Left lobe of liver (tissue), 2 donors: ENCODE measurements at places on chromosomes 6 and 20. TPM values are rescaled to one million over a fixed set of nuclear protein-coding genes. Genes with fewer than 3 reads are reported as not detected.

The PRL gene
- total RNA-seq: not detected

The ZNF334 gene
- 1.9 TPM for total RNA-seq

The SMLR1 gene
- total RNA-seq: 22.2 TPM

The EPB41L1 gene
- total RNA-seq: 5.0 TPM

The C6orf15 gene
- not detected for total RNA-seq

The SH3BGRL2 gene
- total RNA-seq: 30.3 TPM

The SLC44A4 gene
- 0.86 TPM for total RNA-seq

DNA sequence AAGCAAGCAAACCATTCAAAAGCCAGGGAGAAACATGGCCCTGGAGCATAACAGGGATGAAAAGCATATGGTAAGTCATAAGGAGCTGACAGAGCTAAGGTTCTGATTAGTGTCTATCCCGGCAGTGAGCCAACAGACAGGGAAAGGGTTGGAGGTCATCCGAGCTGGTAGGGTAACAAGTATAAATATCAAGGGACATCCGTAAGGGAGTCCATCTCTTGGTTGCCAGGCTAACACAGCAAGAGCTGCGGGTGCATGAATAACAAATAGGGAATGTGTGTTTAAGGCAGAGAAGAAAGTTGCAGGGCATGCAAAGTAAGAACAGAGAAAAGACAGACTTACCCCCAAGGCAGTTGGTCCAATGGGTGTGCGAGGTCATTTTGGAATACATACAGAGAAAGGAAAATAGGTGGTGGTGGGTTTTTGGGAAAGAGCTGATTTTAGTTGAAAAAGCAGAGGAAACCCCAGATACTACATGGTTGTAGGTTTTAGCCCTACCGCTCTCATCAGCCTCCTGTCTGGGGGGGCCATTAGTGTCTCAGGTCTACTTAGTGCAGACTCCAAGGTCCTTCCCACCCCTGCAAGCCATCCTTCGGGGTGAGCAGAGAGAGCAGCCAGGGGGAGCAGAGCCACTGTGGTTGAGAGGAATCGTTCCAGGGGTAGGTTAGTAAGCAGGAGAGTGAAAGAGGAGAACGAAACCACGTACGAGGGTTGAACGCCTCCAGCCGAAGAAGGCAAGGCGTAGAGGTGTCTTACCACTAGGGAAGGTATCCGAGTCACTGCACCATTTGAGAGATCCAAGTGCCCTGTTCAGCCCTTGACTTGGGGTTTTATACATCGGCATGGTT, at the start of gene ERVFRD-1:
TSS of gene ERVFRD-1 (minus strand) at position 805 of the 848 bp plus-strand sequence. CDS start 6,415 bp downstream, outside the sequence.
- no peak for DNase-seq

- DNase-seq: no peak
Observed at GRCh38 chr6:97269821-97270220, 13.2 kb downstream of the MMS22L start.

DNA sequence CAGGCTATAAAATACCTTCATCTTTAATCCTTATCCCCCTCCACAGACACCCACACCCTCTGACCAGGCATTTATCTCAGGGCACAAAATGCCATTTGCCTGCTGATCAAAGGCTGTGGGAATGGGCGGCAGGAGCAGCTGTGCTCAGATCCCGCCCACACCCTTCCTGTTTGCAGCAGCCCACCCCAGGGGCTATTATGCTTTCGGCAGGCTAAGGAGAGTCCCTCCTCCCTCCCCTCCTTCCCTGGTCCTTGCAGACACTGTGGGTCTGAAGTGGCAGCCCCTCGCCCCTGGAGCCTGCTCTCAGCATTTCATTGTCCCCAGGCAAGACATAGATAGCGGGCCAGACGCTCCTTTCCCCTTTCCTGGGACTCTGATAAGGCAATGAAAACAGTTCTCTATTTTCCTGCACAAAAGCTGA, 220.8 kb upstream of the HEY2 start:
- no peak for DNase-seq

GRCh38 chr20:22533823-22534751, 50.3 kb downstream of the FOXA2 start:
- DNase-seq: no peak

GRCh38 chr20:34940081-34940481, 15.5 kb downstream of the GSS start:
- DNase-seq: no peak

GRCh38 chr6:56671651-56672461, 29.2 kb upstream of the DST start:
- DNase-seq: no peak

- DNase-seq: no peak
Observed at GRCh38 chr20:18225632-18226031, 62.7 kb upstream of the ZNF133 start.

DNA sequence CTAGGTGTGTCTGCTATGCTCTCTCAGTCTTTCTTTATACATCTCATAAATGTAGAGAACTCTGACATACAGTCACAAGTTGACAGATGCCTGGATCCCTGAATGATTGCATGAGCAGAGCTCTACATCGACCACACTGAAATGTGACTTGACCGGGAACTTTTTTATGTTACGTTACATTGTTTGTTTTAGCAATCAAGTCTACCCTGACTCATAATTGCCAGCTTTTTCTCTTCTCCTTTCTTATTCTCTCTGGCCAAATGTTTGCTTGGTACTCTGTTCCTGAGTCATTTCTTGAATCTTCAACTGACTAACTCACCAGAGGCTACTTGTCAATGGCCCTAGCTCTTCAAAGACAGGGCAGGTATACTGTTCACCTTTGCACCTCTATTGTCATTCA, 213.6 kb upstream of the DTNBP1 start:
- DNase-seq: no peak

DNA sequence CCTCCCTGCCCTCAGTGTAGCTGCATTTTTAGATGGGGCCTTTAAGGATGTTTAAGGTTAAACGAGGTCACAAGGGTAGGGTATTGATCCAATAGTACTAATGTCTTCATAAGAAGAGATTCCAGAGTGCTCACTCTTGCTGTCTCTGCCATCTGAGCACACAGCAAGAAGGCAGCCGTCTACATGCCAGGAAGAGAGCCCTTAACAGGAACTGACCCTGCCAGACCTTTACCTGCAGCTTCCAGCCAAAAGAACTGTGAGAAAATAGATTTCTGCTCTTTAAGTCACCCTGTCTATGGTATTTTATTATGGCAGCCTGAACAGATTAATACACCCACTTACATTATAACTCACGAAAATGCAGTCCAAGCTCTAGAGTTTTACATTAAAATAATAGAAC, 685.3 kb upstream of the MARCKS start:
- no peak for DNase-seq

DNA sequence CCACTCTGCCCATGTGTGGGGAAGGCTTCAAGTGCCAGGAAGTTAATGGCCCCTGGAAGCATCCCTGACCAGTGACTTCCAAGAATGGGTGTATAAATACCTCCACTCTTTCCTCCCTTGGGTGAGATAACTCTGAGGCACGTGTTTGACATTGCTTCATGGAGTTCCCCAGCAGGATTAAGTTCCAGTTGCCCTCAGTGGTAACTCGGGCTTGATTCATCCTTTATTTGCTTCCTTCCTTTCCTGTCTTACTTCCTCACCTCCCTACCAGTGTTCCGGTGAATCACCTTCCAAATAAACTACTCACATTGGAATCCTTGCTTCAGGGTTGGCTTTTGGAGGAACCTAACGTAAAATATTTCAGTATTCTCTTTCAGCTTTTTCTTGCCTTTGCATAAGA, 84.6 kb upstream of the JAG1 start:
- DNase-seq: no peak

DNA sequence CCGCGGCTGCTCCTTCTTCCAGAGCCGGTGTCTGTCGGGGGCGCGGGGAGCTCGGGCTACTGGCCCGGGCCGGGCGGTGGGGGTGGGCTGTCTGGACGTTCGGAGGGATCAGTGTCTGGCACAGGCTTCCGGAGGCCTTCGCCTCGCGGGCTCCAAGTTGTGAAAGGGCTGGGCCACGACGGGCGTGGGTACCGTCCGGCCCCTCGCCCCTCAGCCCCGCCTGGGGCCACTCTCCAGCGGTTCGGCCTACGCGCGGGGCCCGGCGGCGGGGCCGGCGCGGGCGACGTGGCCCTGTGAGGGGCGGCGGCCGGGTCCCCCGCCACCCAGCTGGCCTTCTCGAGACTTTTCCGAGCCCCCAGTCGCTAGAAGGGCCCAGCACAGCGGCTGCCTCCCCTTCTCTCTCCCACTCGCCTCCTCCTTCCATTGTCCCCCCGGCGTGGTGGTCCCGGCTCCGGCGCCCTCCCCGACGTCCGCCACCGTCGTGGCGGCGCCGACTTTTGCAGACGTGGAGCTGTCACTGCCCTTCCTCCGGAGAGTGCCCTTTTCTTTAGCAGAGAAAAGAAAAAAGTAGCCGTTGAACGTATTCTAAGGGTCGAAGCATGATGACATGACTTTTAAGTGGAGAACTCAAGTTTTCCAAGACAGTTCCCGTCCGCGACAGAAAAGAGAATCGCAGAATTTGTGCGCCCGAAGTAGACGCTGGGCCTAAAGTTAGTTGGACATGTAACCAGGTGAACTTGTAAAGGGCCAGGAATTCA, 571 bp downstream of the ITCH start:
- no peak for DNase-seq

DNA sequence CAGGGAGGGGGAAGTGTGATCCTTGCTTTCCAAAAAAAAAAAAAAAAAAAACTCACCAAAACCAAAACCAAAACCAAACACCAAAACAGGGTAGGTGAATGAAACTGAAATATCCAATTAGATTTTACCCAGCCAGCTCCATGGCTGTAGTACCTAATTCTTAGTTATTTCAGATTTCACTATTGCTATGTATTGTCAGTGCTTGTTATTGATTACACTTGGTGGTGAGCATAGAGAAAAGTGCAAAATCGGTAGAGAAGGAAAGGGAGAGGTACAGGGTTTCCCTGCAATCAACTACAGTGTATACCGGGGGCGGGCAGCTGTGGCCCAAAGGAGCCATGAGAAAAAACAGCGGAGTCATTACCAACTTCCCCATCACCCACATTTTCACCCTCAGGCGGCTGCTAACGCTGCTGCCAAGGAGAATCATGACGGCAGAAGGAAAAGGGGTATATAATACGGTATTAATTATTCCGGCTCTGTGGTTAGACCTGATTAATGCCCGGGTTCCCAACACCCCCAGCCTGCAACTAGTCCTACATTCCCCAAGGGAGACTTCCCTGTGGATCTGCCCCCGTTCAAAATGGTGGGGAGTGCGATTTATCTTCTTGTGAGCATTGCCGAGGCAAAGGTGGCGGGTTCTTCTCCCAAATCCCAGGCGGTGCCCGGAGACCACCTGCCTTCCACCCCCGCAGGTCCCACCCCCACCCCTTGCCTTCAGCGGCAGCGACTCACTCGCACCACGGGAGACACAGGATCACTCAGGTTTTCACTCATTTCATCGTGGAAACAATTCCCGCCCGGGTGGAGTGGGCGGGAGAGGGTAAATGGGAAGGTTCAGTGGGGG, at the start of gene C6orf62:
TSS of gene C6orf62 (minus strand) at position 30 of the 847 bp plus-strand sequence. CDS start 486 bp downstream, outside the sequence.
- no peak for DNase-seq

DNA sequence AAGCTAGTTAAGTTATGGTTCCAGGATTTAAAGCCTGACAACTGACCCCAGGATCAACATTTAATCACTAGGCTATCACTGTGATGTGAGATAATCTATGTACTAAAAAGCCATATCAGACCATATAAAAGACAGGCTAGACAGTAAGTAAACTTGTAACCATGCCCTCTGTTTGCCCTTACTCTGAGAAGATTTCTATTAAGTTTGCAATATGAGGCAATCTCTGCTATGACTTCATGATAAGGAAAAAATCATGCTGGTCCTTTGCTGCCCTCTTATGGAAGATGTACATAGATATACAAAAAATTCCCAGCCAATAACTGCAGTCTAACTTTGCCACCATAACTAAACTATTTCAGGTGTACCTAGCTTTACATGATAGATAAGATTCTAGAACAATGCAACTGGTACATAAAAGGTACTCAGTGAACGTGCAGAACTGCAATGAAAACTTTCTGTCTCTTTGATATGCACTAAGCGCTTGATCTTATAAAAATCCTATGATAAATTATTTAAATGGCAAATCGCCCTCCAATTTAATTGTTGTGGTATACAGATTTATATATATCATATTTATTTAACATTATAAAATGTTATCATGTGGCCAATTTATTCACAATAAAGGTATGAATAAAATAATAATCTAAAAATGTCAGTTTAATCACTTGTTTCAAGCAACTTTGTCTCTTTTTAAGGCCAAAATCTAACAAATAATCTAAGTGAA, 70.5 kb downstream of the FAM217A start:
- DNase-seq: no peak

- DNase-seq: no peak
Observed at GRCh38 chr20:21708738-21709534, 3.5 kb downstream of the PAX1 start.

- DNase-seq: no peak
Observed at GRCh38 chr20:58667975-58668374, 16.9 kb downstream of the STX16 start.
